Activated CD4-positive, alpha-beta T cell treated with anti-CD3 and anti-CD28 coated beads, Interleukin-2, amount 50 U/mL, for 16 hours (primary cell): ENCODE measurements at places on chromosomes 4 and X.

DNA sequence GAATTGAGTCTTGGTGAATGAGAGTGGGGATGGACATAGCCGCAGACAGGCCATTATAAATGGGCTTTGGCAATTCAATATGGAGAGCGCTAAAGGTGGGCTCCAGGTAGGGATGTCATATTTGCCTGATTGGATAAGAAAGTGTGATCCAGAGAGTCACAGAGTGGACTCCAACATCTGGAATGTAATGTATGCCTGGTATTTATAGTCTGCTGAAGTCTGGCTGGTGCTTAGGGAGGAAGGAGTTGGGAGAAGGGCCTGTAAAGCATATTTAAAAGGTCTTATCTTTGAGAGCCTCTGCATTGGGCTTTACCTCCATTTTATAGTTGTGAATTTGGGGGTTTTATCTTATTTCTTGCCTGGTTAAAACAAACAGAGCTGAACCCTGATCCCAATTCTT, 153.2 kb downstream of the GALNTL6 start:
- no peak for DNase-seq

GRCh38 chr4:87523307-87523706, 5.9 kb downstream of the SPARCL1 start:
- no peak for DNase-seq

GRCh38 chr4:57658673-57659072, 548.5 kb upstream of the IGFBP7 start:
- no peak for DNase-seq

GRCh38 chrX:131633285-131633917, 89.5 kb downstream of the OR13H1 start:
- DNase-seq: peak; percentile 63

- no peak for DNase-seq
Observed at GRCh38 chr4:129278868-129279267, 182.9 kb downstream of the C4orf33 start.

GRCh38 chr4:122691988-122692387, 40.5 kb upstream of the BBS12 start:
- DNase-seq: no peak

DNA sequence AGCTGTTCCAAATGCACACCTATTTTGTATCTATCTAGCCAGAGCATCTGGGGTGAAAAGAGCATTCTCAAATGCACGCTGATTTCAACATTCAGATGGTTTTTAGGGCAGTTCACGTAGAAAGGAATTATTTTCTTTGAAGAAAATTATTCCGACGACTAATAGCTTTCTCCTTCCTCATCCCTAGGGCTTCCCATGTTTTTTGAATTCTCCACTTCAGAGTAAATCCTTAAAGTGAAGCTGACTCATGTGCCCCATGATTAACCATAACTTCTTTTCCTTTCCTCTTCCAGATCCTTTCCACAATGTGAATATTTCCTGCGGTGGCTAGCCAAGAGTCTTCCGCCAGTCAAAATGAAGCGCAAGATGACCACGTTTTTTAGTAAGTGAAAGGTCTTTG, 86.7 kb upstream of the PDHA1 start:
- no peak for DNase-seq

GRCh38 chrX:48512371-48512935, 3.7 kb downstream of the PORCN start:
- no peak for DNase-seq

DNA sequence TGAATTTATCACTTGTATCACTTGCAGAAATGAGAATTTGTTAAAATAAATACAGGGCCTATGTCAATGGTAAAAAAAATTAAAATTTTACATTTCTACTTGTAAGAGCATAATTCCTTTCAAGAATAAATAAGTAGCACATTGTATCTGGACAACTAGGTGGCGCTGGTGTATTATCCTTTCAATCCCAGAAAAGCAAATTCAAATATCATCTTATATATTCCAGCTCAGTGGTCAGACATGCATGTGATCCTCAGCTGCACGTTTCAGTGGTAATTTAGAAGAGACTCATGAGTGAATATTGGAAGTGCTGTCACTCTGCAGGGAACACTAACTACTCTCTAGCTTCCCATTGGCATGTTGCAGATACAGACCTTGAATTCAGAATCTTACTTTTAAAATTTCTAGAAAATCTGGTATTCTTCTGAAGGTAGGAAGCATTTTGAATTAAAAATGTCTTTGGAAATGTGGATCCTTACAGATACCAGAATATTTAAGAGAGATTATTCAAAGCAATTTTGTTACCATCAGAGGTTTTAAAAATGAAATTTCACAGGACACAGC, 1414.7 kb upstream of the TENM3 start:
- peak; percentile 12 for DNase-seq

GRCh38 chrX:135389243-135389642, 32.5 kb upstream of the SMIM10L2A start:
- no peak for DNase-seq

GRCh38 chr4:165986956-165987698, 114.1 kb downstream of the TLL1 start:
- DNase-seq: no peak
